ENCODE measurements at places on chromosomes 12 and 14. TPM values are rescaled to one million over a fixed set of nuclear protein-coding genes. Genes with fewer than 3 reads are reported as not detected.
A peak's percentile ranks its signal among the peaks of the same experiment; 100 is the strongest.

- H3K27me3 ChIP-seq: no peaks in the 10 kb centered on the region
- no peak overlapping the region for H3K27ac ChIP-seq
- H3K4me1 ChIP-seq: peaks cover 2% of the 10 kb centered on the region
- no peak for DNase-seq
- H3K36me3 ChIP-seq: no peaks in the 10 kb centered on the region
Observed at GRCh38 chr14:103745424-103745823, 29.8 kb downstream of the ZFYVE21 start.

Gene DLK1
- not detected for total RNA-seq

DNA sequence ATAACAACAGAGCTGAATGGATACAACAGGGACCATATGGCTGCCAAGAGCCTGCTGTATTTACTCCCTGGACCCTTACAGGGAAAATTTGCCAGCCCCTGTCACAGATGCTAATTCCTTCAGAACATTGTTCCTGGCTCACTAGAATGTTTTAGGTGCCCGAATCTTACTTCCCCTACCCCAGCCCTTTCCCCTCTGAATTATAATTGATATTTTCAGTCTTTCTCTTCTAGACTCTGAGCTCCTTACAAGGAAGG, 235.3 kb downstream of the KSR2 start:
- no peak for DNase-seq
- no peak overlapping the region for H3K27ac ChIP-seq
- H3K4me1 ChIP-seq: no peaks in the 10 kb centered on the region
- H3K36me3 ChIP-seq: no peaks in the 10 kb centered on the region

DNA sequence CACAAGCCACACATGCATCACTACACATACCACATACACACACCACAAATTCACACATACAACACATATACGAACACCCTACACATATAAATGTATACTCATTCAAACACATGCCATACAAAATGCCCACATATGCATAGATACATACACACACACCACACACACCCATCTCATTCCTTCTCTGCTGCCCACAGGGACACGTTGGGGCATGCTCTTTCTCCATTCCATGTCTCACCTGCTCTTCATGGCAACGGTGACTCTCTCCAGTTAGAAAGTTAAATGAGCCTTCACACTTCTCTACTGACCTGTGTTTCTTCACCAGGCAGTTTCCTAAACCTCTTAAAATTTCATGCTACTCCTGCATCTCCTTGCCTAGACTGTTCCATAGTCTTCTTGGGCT, 1194.8 kb downstream of the BCL11B start:
- no peak overlapping the region for H3K4me3 ChIP-seq
- DNase-seq: no peak

Gene COX8C
- not detected for total RNA-seq

- no peak for DNase-seq
- no peaks in the 10 kb centered on the region for H3K27me3 ChIP-seq
- no peak overlapping the region for H3K27ac ChIP-seq
Observed at GRCh38 chr12:14157088-14157747, 175.8 kb upstream of the GRIN2B start.

DNA sequence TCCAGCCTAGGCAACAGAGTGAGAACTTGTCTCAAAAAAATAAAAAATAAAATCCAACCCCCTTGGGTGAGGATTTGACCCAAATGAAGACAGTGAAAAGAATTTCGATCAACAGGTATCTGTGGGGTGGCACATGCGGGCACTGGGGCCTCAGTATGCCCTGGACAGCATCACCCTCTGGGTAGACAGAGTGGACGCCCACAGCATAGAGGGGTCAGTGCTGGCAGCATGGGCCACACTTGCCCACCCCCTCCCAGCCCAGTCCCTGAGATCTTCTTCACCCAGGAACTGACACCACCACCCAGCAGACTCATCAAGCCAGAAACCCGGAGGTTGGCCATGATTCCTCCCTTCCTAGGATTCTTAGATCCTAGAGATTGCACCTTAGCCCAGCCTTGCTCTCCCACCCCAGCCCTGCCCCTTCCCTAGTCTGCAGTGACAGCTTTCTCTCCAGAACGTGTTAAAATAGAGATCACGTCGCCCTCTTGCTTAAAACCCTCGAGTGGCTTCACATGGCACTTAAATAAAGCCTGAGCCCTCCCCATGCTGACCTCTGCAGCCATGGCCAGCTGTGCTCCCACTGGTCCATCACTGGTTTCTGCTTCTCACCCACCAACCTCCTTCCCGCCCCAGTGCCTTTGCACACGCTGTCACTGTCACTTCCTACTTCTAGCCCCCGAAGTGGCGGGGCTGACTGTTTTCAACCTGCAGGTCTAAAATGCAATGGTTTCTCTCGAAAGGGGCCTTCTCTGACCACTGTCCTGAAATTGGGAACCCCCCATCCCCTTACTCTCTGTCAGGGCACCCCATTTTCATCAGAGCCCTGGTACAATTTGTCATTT, 26.2 kb upstream of the DYNC1H1 start:
- H3K27me3 ChIP-seq: no peaks in the 10 kb centered on the region
- no peaks in the 10 kb centered on the region for H3K4me1 ChIP-seq
- no peak overlapping the region for H3K4me3 ChIP-seq
- H3K27ac ChIP-seq: no peak overlapping the region
- H3K36me3 ChIP-seq: no peaks in the 10 kb centered on the region
- DNase-seq: no peak

- no peaks in the 10 kb centered on the region for H3K4me1 ChIP-seq
- DNase-seq: no peak
- no peak overlapping the region for H3K4me3 ChIP-seq
- H3K27ac ChIP-seq: no peak overlapping the region
Observed at GRCh38 chr12:64808110-64808509, 16.3 kb upstream of the TBC1D30 start.

DNA sequence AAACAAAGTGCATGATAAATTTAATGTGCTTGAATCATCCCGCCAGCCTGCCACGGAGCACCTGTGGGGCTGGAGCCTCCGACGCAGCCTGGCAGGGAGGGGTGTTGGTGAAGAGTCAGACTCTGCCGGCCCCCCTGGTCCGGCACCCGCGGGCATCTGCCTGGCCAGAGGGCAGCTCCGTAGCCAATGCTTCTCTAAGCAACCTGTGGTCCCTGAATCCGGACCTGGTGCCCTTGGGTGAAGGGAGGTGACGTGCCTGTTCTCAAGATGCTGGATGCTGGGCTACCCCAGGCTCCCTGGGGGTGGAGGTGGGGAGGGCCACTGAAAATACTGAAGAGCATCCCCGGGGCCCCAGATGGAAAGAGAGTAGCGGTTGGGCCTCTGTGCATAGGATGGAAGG, 158.6 kb upstream of the C14orf180 start:
- no peak overlapping the region for H3K4me3 ChIP-seq
- no peaks in the 10 kb centered on the region for H3K36me3 ChIP-seq
- H3K4me1 ChIP-seq: no peaks in the 10 kb centered on the region
- H3K27ac ChIP-seq: no peak overlapping the region

- no peak for DNase-seq
- H3K36me3 ChIP-seq: no peaks in the 10 kb centered on the region
- no peak overlapping the region for H3K4me3 ChIP-seq
- H3K27me3 ChIP-seq: no peaks in the 10 kb centered on the region
- H3K4me1 ChIP-seq: no peaks in the 10 kb centered on the region
Observed at GRCh38 chr12:125528281-125528680, 463.0 kb downstream of the AACS start.

- H3K27ac ChIP-seq: peak overlapping the region; percentile 41
- no peaks in the 10 kb centered on the region for H3K36me3 ChIP-seq
- H3K27me3 ChIP-seq: no peaks in the 10 kb centered on the region
- peaks cover 32% of the 10 kb centered on the region for H3K4me1 ChIP-seq
- DNase-seq: no peak
Observed at GRCh38 chr14:68650404-68650994, 142.4 kb downstream of the ZFP36L1 start.

Gene TPH2
- not detected for total RNA-seq

DNA sequence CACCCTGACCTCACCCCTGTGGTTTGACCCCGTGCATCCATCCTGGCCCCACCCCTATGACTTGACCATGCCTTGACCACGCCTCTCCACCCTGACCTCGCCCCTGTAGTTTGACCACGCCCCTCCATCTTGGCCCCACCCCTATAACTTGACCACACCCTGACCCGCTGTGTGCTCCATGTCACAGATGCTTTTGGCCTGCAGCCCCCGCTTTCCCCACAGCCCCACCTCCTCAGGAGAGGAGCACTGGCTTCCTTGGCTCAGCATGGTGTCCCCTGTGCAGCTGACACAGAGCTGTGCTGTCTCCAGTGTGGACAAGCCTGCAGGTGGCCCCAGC, 269.9 kb upstream of the SFSWAP start:
- H3K27ac ChIP-seq: no peak overlapping the region
- H3K36me3 ChIP-seq: no peaks in the 10 kb centered on the region
- no peak for DNase-seq
- no peak overlapping the region for H3K4me3 ChIP-seq
